ENCODE measurements at places on chromosomes 3 and 15.

- no peak for DNase-seq
Measured at GRCh38 chr3:125511420-125512118, 8.4 kb downstream of the SNX4 start.

DNA sequence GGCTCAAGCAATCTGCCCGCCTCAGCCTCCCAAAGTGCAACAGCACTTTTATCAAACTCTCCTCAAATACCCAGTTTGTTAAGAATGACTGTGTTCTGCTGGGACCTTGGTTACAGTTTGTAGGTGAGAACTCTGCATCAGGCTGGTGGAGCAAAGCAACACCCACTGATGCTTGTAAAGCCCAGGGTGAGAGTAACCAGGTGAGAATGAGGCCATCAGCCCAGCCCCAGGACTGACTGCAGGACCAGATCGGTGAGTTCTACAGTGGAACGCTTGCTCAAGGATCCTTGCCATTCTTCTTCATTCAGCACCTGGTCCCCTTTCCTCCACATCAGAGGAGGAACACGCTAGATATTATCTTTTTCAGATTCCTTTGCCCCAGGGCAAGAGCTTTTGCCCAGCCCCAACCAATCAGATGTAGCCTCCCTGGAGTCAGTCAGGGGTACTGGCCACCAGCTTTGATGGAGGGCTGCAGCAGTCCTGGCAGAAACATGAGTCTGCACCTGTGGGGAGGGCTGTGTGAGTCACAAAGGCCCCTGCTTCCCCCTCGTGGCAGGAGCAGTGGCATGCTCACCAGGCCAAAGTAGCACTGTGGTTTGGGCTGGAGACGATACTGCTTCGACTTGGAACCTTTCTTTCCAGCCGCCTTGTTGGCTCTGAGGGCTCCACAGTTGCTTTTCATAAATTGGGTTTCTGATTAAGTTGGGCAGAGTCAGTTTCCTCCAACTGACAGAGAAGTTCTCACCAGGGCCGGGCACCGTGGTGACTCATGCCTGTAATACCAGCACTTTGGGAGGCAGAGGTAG, 3.5 kb upstream of the SHISA5 start:
- no peak for DNase-seq

DNA sequence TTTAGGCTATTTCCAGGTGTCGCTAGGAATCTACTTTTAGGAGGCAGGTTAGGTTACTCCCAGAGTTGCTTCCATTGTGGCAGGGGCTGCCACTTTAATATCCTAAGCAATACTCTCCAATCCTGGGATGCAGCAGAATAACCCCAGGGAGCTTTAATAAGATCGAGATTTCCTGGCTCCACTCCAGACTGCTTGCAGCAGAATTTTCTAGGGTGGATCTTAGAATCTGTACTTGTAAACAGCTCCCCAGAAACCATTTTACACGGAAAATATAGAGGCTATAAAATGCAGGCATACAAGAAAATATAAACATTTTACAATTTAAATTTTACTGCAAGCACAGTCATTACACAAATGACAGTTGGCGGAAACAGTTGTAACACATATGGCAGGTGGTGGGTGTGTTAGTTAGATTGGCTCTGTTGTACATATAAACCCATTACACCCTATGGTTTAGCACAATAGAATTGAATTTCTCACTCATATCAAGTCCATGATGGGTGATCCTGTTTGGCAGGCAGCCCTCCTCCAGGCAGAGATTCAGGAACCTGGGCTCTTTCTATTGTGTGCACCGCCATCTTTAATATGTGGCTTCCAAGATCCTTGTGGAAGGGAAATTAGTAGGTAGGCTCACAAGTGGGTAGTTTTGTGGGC, 35.0 kb upstream of the TNFAIP8L3 start:
- DNase-seq = no peak

DNA sequence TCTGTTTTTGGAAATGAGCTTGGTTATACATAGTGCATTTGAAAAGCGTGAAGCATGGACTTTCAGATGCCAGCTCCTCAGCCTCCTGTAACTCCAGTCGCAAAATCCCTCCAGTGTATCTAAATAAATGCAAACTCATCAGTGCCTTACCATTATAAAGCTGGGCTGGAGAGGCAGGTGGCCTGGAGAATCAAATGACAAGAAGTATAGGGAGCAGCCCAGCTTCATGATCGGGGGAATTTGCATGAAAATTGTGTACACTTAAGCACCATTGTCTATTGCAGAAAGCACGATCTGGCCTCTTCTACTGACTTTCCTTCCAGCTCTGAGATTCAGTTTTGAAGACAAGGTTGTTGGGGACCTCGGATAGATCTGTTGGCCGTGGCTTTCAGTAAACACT, 71.7 kb downstream of the IGF1R start:
- DNase-seq = no peak

DNA sequence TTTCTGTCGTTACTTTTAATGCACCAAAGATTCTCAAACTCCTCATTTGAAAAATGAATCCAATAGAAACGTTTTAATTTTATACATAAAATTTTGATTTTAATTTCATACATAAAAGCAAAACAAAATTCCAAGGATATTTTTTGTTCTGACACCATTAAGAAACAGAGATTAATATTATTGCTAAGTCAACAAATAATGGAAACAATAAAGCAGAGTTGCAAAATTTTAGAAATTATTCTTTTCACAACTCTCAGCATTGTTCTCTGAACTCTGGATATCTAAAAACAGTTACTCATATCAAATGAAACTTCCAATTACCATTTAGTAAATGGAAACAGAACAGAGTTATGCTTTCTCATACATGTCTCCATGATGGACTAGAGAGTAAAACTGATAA, 260.2 kb downstream of the EPHA6 start:
- no peak for DNase-seq

DNA sequence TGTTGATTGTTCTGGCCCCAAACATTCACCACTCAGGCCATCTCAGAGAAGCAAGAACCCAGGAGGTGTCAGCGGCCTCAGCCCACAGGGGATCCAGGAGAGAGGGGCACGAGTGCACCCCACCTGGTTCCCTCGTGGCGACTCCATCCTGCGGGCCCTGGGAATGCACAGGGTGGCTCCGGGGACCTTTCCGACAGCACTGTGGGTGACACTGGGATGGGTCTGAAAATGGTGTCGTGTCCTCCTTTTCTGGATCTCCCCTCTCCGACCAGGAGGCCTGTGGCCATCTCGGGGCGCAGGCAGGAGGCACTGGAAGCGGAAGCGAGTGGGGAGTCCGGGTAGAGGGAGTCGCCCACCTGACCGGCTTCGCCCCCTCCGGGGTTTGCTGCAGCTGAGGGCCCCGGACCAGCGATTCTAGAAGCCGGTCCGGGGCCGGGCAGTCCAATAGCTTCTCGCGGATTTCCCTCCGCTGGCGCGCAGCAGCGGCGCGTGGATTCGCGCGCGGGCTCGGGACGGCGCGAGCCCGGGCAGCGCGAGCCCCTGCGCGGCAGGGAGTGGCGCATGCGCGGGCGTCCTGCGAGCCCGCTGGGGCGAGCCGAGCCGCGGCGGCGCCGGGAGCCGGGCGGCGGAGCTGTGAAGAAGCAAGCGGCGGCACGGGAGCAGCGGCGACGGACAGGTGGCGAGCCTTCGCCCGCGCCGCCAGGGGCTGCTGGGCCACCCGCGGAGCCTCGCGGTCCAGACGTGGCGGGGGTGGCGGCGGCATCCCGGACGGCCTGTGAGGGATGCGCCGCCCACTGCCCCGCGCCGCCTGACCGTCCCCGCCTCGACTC, at the start of gene DOCK3:
DOCK3 (plus strand) TSS at position 579 of the 830 bp plus-strand sequence. CDS start 337 bp downstream, outside the sequence.
- peak; percentile 7 for DNase-seq

All from AG09319 (cell line).